ENCODE measurements at places on chromosomes 2 and 18.

DNA sequence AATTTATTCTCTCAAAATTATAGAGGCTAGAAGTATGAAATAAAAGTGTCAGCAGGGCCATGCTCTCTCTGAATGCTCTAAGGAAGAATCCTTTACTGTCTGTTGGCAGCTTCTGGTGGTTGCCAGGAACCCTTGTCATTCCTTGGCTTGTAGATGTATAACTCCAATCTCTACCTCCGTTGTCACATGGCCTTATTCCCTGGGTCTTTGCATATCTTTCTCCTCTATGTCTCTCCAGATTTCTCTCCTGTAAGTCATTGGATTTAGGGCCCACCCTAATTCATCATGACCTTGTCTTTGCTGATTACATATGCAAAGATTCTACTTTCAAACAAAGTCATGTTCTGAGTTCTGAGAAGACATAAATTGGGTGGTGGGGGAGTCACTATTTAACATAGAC, 127.0 kb upstream of the CHST9 start:
- no peak for DNase-seq

DNA sequence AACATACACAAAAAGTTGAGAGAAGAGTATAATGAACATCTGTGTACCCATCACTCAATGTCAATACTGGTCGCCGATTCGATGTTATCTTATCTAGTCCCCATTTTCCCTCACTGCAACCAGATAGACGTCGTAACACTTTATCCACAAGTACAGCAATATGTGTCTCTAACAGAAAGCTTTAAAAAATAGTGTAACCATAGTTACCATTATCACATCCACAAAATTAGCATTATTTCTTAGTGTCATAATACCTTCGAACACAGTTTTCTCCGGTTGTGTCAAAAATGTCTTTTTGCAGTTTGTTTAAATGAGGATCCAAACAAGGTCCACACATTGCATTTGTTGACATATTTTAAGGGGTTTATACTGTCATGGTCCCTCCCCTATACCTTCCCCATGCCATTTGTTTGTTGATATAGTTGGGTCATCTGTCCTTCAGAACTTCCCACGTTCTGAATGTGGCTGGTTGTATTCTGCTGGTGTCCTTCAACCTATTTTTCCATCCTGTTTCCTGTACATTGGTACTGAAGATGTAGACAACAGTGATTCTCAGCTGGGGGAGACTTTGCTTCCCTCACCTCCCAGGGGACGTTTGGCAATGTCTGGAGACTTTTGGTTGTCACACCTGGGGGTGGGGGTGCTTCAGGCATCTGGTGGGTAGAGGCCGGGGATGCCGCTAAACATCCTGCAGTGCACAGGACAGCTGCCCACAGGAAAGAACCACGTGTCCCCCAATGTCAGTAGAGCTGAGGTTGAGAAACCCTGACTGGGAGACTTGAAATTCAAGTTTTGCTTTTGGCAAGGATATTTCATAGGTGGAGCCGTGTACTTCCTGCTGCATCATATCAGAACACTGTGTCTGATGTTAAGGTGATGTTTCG, 72.7 kb upstream of the SPRED2 start:
- DNase-seq = no peak

DNA sequence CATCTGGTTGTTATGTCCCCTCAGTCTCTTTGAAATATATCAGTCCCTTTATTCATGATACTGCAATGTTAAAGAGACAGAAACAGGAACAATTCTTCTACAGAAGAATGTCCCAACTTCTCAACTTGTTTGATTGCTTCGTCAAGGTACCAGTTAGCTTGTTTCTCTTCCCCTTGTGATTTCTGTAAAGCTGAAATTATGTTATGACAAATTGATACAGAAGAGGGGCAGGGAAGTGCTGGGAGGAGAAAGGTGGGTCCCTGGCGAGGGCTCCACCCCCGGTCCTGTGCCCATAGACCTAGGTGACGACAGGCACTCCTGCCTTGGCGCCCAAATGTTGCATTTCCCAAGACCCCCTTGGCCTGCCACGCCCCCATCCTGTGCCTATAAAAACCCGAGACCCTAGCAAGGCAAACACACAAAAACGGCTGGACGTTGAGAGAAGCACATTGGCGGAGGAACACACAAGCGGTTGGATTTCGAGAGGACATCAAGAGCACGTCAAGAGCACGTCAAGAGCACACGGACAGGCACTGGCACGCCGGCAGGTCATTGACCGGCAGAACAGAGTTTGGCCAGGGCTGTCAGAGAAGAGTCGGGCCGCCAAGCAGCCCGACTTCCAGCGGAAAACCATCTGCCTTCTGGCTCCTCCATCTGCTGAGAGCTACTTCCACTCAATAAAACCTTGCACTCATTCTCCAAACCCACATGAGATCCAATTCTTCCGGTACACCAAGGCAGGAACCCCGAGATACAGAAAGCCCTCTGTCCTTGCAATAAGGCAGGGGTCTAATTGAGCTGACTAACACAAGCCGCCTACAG, 11.5 kb upstream of the RTN4 start:
- no peak for DNase-seq

- no peak for DNase-seq
These were observed 51.6 kb upstream of the DSEL start for GRCh38 chr18:67568166-67568565.
